ENCODE measurements at places on chromosomes 7 and 10.

- no peak for DNase-seq
These were observed 75.3 kb upstream of the CC2D2B start for GRCh38 chr10:95832216-95833041.

- DNase-seq = no peak
These were observed 337.7 kb upstream of the NPVF start for GRCh38 chr7:25565949-25566348.

DNA sequence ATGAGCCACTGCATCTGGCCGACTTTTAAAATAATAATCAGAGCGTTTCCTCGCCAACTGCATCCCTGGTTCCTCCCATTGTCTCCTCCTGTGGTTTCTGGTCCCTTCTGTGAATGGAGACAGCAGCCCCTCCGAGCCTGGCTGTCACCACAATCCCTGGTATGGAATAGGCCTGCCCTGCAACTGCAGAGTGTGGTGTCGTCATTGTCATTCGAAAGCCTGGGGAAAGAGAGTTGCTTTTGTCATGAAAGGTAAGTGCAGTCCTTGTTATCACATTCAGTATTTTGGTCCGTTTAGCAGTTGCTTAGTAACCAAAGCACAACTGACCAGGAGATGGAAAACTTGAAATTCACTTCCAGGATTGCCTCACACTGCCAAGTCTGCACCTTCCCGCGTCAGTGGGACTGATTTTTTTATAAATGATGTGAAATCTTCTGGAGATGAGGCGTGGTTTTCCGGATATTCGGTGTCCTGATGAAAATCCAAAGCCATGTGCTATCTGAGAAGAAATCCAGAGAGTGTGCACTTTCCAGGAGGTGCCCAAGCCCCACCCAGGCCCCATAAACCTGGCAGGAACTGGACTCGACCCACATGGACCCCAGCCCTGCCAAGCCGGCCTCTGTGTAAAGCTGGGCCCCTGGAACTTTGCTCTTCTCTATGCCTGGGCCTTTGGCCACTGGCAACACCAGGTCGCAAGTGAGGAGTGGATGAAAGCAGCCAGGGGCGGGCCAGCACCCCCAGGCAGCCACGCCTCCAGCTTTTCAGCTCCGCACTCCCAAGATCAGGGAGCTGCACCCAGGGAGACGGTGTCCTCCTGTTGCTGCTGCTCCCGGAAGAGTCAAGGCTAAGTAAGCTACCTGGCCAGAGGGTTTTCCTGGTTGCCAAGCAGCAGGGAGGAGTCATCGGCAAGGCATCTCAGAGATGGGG lies 133.7 kb upstream of the SH2B2 start:
- no peak for DNase-seq

- DNase-seq = no peak
These were observed 119.0 kb upstream of the BET1 start for GRCh38 chr7:94123136-94123535.

- DNase-seq = no peak
These were observed 258.7 kb downstream of the GFRA1 start for GRCh38 chr10:116014326-116014725.

- DNase-seq = no peak
These were observed 27.8 kb downstream of the SLC26A5 start for GRCh38 chr7:103418241-103418640.

DNA sequence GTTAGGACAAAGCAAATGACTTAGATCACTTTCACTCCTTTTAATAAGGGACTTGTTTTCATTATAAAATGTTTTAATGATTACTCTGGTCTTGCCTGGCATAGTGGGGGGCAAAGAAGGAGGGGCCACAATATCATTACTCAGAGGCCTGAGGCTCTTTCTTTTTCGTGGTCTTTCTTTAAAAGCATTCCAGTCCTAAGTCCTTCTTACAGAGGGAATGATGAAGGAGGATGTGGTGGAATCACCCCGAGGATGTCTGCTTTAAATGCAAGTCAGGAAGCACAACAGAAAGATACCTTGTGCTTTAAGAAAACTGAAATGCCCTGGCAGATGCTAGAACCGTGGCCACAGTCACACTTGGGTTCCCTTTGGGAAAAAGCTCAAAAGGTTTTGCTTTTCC lies 379.1 kb downstream of the INHBA start:
- DNase-seq = no peak

DNA sequence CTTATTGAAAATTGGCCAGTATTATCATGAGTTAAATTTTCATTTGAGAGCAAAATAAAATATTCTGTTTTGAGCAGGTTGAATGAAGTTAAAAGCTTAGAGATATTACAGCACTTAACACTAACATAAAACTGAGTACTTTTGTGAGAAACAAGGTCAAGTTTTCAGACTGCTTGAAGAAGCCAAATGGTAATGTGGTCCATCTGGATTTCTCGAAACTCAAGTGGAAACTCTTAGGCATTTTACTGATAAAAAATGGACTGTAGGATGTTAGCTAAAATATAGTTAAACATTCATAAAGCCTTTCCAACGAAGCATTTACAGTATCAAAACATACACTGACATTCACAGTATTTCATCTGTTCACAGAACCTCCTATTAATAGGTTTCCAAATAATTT lies 528.1 kb upstream of the SEMA3D start:
- DNase-seq = no peak

DNA sequence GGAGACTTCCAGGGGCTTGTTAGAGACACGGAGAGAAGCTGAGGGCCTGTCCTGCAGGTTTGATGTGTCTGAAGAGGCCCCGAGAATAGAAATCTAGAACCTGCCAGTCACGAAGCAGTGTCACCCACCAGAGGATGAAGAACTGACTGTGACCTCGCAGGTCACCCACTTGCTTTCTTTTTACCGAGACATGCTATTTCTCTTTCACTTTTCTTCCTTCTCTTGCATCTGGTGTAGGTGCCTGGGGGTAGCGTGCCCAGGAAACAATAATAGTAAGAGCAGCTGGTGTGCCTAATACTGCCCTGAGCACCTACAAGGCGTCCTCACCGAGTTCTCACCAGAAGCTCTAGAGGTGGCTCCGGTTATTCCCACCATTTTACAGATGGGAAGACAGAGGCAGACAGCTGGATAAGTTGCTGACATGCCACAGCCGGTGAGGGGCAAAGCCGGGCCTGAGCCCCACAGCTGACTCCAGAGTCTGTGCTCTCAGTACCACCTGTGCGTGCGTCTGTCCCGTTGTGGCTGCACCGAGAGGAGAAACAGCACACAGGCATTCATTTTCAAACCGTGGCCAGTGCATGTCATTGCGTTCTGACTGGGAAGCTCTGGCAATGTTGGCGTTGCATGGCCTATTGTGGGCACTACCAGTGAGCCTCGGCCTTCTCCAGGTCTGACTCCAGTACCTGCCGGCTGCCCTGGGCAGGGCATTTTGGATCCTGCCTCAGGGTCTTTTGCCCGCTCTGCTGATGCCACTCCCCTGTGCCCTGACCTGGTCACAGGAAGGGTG lies 7.8 kb downstream of the CHST3 start:
- DNase-seq = no peak

- DNase-seq = no peak
These were observed 86.9 kb upstream of the MTPN start for GRCh38 chr7:136064081-136064480.

DNA sequence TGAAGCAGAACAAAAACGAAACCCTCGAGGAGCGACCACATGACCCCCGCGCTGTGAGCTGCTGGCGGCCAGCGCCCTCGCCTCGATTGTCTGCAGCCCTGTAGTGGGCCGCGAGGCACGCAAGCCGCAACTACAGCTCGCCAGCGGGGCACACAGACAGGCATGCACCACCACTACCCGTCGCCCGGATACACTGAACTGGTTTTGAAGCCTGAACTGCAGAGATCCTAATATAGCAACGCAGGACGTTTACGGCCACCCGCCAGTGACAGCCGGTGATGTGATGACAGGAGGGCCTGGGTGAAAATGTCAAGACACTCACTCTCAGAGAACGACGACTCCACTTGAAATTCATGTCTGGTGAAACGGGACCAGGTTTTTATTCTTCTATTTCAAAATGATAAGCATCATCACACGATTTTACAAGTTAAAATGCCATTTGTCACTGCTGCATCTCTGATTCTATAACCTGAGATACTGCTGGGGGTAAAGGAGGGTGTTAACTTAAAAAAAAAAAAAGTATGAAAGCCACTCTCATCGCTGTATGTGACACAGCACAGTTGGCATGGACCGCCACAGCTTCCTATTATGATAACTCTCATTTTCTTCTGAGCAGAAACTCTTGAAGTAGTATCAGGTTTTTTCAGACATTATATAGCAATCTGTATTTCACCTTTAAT lies 120.3 kb upstream of the DIP2C start:
- DNase-seq = no peak

DNA sequence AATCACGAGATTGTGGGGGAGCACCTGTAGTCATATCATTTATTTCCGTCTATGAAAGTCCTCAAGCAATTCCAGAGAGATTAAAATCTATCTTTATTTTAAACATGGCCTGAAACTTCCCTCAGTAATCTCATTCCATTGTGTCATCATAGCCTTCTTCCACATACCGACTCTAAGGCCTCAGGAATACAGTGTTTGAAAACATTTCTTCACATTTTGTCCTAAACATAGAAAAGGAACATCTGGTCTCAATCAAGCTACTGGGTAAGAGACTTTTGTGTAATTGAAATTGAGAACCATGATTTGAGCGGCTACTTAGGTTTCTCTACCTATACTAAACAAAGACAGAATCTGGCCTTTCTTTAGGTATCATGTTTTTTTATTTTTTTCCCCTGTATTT lies 78.0 kb upstream of the ELMO1 start:
- no peak for DNase-seq

DNA sequence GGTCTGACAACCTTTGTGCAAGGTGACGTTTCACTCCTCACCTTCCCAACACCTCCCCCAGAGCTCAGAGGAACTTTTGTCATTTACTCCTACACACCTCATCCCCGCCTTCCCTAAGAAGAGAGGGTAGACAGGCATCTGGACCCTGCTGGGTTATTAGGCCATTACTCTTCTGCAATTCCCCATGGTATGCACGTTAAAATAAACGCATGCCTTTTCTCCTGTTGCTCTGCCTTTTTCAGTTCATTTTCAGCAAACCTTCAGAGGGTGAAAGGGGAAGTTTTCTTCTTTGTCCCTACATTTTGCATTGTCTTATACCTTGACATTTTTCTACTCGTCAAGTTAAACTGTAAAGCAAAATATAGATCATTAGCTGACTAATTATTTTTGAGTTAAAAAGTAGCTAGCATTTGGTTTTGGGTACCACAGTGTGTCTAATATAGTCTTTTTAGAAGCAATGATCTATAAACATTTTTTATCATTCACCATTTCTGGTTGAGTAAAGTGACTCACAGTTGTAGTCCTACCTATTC lies 10.5 kb upstream of the EDRF1 start:
- DNase-seq = no peak

DNA sequence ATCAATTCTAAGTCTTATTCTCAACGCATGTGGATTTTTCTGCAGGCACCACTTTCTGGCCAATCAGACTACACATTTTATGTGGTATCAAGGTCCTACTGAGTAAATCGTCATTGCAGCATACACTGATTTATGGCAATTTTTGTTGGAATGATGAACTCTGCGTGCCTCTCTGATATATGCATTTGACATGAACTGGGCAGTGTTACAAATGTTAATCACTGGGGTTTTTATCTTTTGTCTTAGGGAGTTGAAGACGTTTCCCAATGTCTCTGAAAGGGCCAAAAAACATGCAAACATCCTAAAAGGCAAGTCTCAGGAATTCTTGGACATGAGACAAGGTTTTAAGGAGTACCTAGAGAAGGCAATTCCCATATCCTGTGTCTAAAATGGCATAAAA lies 809.5 kb upstream of the CELF2 start:
- no peak for DNase-seq

DNA sequence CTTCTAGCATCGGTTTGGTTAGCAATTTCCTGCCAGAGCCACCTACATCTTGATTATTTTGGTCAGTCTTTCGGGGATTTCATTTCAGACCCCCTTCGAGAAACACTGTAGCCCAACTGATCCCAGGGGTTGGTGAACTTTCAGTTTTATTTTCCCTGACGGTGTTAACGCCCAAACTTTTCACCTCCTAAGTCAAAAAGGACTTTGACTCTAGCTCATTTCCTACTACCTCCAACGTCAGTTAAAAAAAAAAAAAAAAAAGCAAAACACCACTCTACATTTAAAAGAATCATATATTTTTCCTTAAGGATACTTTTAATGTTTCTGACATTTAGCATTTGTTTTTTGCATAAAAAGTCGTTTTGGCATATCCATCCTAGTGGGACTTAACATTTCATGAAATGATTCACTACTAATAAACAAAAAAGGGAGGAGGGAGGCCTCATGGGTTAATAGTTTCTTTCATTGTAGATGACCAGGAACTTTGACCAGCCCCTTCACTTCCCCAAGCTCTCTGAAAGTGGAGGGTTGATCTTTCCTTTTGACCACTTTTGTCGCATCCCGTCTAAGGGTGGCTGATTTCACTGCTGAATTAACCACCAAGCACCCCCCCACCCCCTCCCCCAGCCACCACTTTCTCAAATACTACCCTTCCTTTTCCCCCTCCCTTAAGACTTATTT lies 764 bp upstream of the TCF7L2 start:
- DNase-seq = no peak

DNA sequence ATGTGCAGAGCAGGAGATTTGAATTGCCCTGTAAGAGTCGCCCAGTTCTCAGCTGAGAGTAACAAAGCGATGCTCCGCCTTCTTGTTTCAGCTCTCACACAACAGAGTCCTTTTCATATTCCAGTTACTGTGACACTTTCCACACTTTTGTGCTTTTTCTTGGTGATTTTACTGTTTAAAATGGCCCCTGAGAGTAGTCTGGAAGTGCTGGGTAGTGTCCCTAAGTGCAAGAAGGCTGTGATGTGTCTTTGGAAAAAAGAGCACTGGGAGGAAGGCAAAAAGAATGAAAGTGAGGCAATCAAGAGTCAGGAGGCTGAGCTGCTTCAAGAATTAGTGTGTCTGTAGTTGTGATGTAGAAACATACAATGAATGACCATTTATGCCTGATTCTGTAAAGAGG lies 201.2 kb upstream of the SEMA3E start:
- DNase-seq = no peak

- DNase-seq = no peak
These were observed 22.6 kb downstream of the EIF3A start for GRCh38 chr10:119058010-119058409.

GRCh38 chr10:94307046-94307615 lies 55.6 kb downstream of the NOC3L start:
- DNase-seq = no peak

DNA sequence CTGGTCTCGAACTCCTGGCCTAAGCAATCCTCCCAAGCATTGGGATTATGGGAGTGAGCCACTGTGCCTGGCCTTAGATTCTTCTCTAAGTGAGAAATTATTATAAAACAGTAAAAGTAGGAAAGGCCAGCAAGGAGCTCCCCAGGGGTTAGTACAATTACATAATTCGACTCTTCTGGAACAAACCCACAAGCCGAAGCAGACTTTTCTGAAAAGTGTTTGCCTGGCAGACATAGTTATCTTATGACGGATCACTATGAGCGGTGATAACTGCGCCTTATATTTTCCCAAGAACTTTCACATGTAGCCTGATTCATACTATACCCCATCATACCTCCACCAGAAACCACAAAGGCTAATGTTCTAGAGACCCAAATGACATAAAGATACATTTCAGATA lies 30.2 kb upstream of the SH3PXD2A start:
- no peak for DNase-seq

- DNase-seq = no peak
These were observed 765 bp downstream of the PFKFB3 start for GRCh38 chr10:6203331-6204062.

- no peak for DNase-seq
These were observed 42.0 kb downstream of the PRR15 start for GRCh38 chr7:29605671-29606070.

GRCh38 chr10:10684972-10685371 lies 332.7 kb upstream of the CELF2 start:
- DNase-seq = no peak
